Glutamatergic neuron (in vitro differentiated cells): ENCODE measurements at places on chromosomes 7 and 10. TPM values are rescaled to one million over a fixed set of nuclear protein-coding genes. Genes with fewer than 3 reads are reported as not detected.

Gene EIF5AL1
- total RNA-seq = 0.61 TPM

Gene PRKG1
- total RNA-seq = 52.7 TPM

Gene CHCHD2
- not detected for total RNA-seq

Gene IGFBP1
- not detected for total RNA-seq

Gene CDK1
- total RNA-seq = 10.4 TPM

Gene PAX4
- total RNA-seq = not detected

Gene TUBAL3
- not detected for total RNA-seq

Gene BTBD16
- total RNA-seq = 0.98 TPM

Gene FAM237B
- not detected for total RNA-seq

Gene ZNF117
- 34.0 TPM for total RNA-seq

Gene AKR1E2
- total RNA-seq = 8.7 TPM

Gene CD36
- 1.7 TPM for total RNA-seq

Gene CALHM3
- total RNA-seq = not detected

Gene NXPH1
- 3.8 TPM for total RNA-seq

Gene SEMA3D
- 13.6 TPM for total RNA-seq

Gene TMEM229A
- total RNA-seq = not detected

Gene HOXA3
- not detected for total RNA-seq

Gene JCAD
- total RNA-seq = 0.32 TPM

Gene PRXL2A
- total RNA-seq = 164 TPM

Gene HACD1
- 5.4 TPM for total RNA-seq

Gene ASB10
- total RNA-seq = not detected

Gene HOXA5
- total RNA-seq = not detected

Gene ETV1
- 51.8 TPM for total RNA-seq

Gene GPR85
- total RNA-seq = 3.4 TPM

Gene AGBL3
- 2.3 TPM for total RNA-seq

Gene PRSS37
- not detected for total RNA-seq

Gene MACROH2A2
- 58.3 TPM for total RNA-seq

Gene SYT15
- total RNA-seq = 2.5 TPM

Gene RELN
- 5.7 TPM for total RNA-seq

Gene CPA2
- total RNA-seq = not detected

Gene TAS2R3
- total RNA-seq = 1.6 TPM

Gene AQP1
- total RNA-seq = not detected

Gene PGAM1
- 374 TPM for total RNA-seq

Gene FAM25A
- total RNA-seq = not detected

Gene AZGP1
- 0.44 TPM for total RNA-seq

Gene COL1A2
- total RNA-seq = 6.8 TPM

Gene SBDS
- 66.3 TPM for total RNA-seq

Gene NOM1
- total RNA-seq = 18.0 TPM

Gene TACC2
- 499 TPM for total RNA-seq

Gene RTKN2
- 3.2 TPM for total RNA-seq

Gene OR6V1
- not detected for total RNA-seq

Gene TEX36
- total RNA-seq = not detected

Gene ZNF488
- total RNA-seq = 3.3 TPM

Gene KLF14
- total RNA-seq = not detected

Gene LRRTM3
- not detected for total RNA-seq

Gene AEBP1
- 35.4 TPM for total RNA-seq
